Stimulated activated CD8-positive, alpha-beta memory T cell treated with anti-CD3 and anti-CD28 coated beads, Interleukin-7, amount 100 ng/mL, for 1 hour (primary cell): ENCODE measurements at places on chromosomes 4 and X.

DNA sequence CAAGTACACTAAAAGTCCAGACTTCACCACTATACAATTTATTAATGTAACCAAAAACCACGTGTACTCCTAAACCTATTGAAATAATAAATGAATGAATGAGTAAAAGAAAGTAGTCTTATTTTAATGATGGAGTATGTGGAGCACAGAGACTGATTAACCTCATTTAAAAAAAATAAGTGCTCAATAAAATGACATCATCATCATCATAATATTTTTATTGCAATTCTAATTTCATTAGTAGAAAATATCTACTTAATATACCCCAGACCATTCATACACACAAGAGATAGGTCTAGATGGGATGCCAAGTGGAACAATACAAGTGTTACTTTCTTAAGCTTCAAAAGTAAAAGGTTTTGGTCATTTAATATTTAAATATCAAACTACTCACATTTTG lies 133.1 kb downstream of the ASB9 start:
- no peak for DNase-seq

DNA sequence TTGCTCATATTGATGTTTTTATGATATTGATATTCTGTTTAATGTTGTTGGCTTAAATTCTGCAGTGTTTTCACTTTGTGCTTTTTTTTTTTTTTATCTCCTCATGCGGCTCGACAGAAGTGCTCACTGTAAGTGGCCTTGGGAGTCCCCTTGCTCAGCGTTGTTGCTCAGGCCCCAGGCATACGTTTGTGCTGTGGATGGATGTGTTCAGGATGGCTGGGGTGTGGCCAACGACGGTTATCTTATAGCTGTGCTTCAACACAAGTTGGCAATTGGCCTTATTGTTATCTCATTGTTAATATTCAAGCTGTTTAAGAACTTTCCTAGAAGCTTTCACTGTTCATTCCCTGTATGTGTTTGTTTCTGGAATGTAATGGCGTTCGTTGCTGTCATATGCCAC lies 36.4 kb upstream of the CLCN4 start:
- no peak for DNase-seq

DNA sequence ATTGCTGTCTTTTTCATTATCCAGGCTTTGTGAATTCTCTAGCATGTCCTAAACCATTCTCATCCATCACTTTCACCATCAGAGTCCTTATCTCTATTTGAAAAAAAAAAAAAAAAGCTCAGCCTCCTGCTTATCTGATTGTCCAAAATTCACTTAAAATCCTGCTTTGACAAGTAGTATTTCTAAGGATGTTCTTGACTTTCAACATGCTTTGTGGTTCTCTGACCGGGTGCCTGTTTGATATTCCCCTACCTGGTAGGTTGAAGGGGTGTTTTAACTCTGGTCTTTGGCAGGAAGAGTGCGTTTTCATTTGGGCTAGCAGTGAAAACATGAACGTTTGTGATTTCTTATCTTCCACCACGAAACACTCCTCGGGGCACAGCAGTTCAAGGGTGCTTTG lies 17.3 kb upstream of the BBS12 start:
- no peak for DNase-seq

DNA sequence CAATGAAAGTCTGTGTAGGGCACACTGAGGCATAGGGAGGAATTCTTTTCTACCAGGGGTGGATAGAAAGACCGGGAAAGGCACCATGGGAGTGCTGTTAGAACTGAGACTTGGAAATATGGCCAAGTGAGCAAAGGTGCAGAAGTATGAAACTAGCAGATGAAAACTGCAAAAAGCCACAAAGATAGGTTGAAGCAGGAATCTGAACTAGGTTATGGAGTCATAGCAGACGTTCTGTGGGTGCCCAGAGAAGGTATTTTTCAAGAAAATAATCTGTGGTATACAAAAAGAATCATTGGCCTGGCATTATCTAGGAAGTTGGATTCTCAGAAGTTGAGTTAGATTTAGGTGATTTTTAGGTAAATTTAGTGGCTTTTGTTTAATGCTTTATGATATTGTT lies 48.5 kb downstream of the SMAD1 start:
- DNase-seq, result no peak

GRCh38 chrX:40177942-40178715 lies 80.4 kb upstream of the BCOR start:
- no peak for DNase-seq

- DNase-seq, result no peak
Measured at GRCh38 chrX:129427267-129427666, 96.0 kb downstream of the SMARCA1 start.

DNA sequence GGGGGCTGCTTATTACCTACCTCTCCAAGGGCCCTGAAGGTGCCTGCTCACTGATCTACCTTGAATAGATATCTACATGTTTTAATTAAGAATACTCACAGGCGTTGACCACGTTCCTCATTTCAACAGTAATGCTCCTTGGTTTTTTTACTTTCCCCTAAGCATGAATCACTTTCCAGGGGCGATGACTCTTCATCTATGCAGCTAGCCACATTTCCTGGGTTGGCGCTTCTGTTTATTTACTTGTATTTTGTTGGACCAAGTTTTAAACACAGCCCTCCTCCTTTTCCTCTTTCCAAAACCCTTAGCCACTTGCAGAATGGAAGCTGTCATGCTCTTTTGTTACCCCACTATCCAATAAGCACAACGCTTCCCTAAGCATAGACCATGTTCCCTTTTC lies 50.8 kb downstream of the CBLL2 start:
- DNase-seq, result no peak

DNA sequence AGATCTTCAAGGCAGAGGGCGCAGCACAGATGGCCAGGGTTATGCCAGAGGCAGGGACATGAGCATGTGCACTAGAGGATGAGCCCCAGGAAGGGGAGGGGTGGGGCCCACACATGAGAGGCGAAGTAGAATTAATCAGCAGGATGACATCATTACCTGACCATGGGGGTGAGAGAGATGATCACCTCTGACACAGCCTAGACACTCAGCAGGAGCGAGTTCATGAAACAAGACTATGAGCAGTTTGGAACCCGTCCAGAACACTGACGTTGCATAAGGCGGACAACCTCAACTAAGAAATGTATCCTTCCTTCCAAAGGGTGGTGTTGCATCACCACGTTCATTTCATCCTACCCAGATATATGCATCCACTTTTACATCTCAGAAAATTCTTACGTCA lies 446.7 kb upstream of the TENM3 start:
- DNase-seq, result no peak

- no peak for DNase-seq
Measured at GRCh38 chr4:187118166-187118565, 394.5 kb upstream of the FAT1 start.

GRCh38 chr4:103375278-103375677 lies 177.1 kb upstream of the CENPE start:
- no peak for DNase-seq

DNA sequence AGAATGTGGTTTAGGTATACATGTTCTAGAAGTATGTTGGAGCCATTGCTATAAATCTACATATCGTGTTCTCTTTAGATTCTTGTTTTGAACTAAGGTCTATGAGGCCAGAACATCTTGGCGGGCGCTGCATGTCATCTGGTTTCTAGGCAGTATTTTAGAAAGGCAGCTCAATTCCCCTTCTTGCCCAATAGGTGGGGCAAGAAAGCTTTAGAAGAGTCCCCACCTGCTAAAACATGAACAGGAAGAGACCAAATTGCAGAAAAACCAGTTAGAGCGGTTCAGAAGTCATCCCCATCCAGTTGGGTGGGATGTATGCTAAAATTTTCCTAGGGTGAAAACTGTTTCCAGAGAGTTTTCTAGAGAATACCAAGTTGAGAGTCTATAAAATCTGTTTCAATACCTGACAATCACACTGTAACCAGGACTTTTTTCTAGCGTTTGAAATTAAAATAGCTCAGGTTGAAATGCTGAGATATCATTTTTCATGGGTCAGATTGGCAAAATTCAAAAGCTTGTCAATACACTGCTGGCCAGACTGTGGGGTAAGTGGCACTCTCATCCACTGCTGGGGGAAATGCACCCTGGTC lies 17.5 kb upstream of the SH3KBP1 start:
- DNase-seq, result no peak

GRCh38 chr4:1518997-1519700 lies 112.9 kb upstream of the NKX1-1 start:
- DNase-seq, result no peak

- no peak for DNase-seq
Measured at GRCh38 chr4:87053176-87053658, 118.4 kb downstream of the AFF1 start.

DNA sequence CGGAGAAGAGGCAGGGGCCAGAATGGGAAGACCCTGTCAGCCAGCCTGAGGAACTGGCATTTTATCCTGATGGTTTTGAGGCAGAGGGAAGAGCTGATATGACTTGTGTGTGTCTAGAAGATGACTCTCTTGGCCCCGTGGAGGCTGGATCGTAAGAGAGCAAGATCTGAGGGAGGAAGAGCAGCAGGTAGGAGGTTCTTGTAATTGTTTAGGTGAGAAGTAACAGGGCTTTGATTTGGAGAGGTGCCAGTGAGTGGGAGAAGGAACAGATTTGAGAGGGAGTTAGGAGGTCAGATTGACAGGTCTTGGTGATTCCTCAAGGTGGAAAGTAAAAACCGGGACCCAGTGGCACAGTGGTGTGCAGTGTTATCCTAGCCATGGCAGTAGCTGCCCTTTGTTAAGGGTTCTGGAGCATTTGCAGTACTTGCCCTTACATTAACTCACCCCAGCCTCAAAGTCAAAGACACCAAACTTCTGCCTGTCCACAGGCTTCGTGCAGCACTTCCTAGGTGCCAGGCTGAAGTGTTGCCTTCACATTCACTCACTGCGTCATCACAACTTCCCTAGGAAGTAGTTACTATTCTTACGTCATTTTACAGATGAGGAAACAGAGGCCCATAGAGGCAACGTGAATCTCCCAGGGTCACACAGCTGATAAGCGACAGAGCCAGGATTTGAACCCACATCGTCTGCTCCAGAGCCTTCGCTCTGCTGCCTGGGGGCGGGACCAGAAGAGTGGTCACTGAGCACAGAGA lies 23.7 kb downstream of the RTL5 start:
- DNase-seq, result no peak

DNA sequence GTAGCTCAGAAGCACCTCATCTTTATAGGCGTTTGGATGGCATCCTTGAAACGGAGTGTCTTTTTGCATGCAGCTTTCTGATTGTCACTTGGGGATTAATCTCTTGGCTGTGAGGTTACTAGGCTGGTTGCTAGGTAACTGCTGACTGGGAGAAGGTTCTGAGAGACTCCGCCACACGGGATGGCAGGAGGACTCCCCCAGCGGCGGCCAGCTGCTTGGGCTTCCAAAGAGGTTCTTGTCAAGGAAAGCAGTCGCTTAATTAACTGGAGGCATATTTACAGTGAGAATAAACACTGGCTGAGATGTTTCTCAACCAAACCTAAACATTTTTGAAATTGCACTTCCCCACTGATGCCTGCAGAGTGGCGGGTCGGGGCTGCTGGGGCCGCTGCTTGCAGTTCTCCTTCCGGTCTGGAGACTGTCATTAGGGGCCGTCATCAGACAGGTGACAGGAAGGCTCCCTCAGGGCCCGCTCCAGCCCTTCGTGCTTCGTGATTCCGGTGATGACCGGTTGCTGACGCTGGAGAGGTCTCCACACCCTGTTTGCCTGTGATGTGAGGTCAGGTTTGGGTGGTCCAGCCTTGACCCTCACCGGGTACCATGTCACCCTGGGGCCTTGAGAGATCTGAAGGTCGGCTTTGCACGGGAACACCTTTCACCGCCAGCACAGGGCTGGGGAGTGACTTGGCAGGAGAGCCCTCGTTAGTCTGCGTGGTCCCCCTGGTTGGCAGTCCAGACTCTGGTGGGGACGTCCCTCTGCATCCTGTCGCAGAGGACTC lies 9.1 kb downstream of the NSG1 start:
- DNase-seq, result no peak

- no peak for DNase-seq
Measured at GRCh38 chr4:145130788-145131399, 32.8 kb downstream of the ABCE1 start.

- no peak for DNase-seq
Measured at GRCh38 chr4:65918872-65919271, 248.6 kb upstream of the EPHA5 start.

GRCh38 chr4:159445692-159446091 lies 342.8 kb downstream of the RAPGEF2 start:
- no peak for DNase-seq

DNA sequence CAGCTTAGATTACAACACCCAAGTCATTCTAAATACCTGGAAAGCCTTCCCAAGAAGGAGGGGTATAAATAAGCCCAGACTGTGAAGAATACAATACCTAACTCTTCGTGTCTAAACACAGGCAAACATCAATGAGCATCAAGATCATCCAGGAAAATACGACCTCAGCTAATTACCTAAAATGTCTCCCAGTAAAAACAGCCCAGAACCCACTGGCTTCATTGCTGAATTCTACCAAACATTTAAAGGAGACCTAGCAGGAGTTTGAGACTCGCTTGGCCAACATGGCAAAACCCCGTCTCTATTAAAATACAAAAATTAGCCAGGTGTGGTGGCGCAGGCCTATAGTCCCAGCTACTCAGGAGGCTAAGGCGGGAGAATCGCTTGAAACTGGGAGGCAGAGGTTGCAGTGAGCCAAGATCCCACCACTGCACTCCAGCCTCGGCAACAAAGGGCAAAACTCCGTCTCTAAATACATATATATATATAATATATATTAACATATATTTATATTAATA lies 19.1 kb upstream of the HSFX4 start:
- no peak for DNase-seq

- DNase-seq, result no peak
Measured at GRCh38 chr4:148006001-148006400, 274.1 kb downstream of the ARHGAP10 start.

DNA sequence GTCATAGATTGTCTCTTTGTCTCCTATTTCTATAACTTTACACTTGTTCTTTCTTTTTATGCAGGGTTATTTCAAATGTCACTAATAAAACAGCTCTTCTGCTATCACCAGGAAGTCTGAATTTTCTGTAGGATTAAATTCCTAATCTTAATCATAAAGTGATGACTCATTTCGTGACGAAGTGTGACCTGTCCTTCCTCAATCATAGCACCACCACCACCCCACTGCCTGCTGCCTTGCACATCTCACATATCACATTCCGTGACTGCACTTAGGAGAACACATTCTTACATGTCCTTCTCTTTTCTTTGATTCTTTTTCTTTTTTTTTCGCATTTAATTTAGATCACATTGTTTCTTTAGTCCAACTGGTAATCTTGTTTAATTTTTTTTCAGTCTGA lies 57.7 kb upstream of the UGT2B7 start:
- DNase-seq, result no peak

GRCh38 chr4:86099348-86099747 lies 260.5 kb downstream of the MAPK10 start:
- no peak for DNase-seq

DNA sequence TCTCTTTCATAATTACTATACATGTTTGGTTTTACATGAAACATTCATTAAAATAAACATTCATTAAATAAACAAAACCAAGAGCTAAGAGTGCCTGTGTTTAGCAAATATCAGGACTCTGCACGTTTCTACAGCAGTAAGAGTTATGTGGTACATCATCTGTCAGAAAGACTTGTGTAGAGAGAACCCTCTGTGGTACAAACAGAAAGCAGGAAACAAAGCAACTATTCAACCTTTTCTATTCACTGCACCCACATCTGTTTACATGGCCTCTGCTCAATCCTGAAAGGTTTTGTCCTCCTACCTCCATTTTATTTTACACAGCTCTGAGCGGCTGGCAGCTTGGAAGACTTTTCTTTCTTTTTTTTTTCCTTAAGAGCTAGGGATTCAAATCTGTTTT lies 90.7 kb upstream of the PCDH18 start:
- DNase-seq, result no peak
